ENCODE measurements at places on chromosomes 13 and 19. TPM values are rescaled to one million over a fixed set of nuclear protein-coding genes. Genes with fewer than 3 reads are reported as not detected.

NCR1 gene
- total RNA-seq, result not detected

GRAMD1A gene
- total RNA-seq, result 167 TPM

PGLYRP1 gene
- not detected for total RNA-seq

CYP2S1 gene
- 0.24 TPM for total RNA-seq

DNA sequence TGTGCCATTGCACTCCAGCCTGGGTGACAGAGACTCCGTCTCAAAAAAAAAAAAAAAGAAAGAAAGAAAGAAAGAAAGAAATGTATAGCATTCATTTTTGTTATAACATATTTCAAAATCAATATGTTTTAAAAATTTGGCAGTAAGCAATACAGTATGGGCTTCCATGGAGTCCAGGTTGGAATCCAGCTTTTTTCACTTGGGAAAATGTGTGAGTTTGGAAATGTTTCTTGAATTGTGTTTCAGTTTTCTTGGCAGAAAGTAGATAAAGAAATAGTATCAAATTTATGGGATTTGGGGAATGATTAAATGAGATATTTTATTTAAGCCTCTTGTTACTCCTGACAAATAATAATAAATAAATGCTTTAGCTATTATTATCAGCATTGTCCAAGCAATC is 225.6 kb downstream of the PCDH9 start:
- DNase-seq, result no peak

DNA sequence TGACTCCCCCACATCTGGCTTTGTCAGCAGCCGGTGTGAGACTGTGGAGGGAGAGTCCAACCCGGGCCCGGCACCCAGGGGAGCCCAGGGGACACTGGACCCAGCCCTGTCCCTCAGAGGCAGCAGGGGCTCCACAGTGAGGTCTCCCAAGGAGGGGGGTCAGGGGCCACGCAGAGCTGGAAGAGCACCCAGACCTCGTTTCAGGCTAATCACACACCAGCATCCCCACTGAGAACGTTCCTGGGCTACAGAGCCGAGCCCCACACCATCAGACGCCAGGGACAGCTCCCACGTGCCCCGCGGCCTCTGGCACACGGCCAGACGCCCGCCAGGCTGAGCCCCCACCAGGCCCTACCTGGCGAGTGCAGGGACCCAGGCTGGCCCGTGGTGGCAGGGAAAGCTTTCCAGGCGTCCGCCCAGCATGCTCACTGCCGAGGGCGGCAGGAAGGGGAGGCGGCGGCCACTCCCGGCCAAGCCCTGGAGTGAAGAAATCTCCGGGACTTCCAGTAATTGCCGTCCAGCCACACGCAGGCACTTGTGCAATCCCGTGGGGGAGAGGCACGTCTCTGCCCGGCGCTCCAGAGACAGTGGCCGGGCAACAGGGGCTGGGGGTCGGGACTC is 19.2 kb downstream of the SBNO2 start:
- DNase-seq, result no peak

DNA sequence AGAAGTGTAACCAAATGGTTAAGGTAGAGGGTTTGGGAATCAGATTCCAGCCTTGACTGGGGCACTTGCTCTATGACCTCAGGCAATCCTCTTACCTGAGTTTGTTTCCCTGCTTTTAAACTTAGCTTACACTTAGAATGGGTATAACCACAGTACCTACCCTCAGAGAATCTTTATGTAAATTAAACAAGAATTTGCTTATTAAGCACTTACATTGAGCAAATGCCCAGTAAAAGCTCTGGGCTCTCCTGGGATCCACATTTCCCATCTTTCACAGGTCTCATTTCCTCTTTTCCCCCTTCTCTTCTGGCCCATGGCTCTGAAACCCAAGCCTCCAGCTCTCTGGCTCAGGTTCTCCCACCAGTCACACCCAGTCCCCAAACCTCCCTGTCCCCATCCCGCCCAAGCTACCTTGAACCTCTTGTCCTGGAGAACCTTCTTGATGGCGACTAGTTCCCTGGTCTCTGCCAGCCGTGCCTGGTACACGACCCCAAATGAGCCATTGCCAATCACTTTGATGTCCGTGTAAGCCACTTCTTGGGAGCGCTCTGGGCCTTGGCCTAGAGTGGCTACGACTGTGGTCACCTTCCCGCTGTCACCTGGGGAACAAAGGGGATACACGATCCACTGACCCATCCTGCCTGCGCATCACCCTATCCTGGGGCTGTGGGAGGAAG is 2.7 kb downstream of the GSK3A start:
- DNase-seq, result no peak

- DNase-seq, result no peak
These were observed 30.1 kb downstream of the PIP5K1C start for GRCh38 chr19:3669947-3670795.

DNA sequence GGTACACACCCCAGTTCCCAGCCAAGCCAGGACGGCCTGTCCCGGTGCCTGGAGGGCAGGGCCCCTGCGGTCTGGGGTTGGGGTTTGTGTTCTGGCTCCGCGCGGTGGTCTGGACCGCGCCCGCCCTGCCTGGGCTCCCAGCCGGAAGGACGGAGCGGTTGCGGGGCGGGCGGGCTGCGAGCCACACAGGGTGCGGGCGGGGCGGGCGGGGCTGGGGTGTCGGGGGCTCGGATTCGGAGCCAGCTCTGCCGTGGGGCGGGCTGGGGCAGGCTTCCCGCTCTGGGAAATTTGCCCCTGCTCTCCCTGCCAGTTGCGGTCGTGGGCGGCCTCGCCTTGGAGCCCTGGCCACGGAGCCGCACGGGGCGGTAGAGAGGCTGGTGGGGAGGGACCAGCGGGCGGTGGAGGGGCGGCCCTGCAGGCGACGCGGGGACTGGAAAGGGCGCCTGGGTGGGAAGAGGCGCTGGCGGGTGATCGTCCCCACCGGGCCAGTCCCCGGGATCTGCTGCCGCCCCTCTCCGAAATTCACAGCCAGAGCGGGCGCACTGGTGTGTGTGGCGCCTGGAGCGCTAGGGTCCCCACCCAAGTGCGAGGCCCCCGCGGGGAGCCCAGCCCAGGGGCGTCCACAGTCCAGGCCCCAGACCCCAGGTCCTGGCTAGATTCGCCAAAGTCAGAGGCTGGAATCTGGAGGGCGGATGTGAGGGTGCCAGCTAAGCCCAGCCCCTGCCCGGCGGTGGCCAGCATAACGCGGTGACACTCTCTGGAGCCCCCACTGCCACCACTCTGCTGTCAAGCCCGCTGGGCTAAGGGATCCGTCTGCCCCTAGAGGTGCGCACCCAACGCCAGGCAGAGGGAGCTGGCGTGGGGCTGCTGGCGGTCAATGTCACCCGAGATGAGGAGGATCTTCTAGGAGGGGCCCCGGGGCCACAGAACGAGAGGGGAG is 11.0 kb upstream of the ZNF492 start:
- DNase-seq, result no peak

GRCh38 chr13:19185865-19186645 is 4.4 kb upstream of the TUBA3C start:
- DNase-seq, result no peak

DNA sequence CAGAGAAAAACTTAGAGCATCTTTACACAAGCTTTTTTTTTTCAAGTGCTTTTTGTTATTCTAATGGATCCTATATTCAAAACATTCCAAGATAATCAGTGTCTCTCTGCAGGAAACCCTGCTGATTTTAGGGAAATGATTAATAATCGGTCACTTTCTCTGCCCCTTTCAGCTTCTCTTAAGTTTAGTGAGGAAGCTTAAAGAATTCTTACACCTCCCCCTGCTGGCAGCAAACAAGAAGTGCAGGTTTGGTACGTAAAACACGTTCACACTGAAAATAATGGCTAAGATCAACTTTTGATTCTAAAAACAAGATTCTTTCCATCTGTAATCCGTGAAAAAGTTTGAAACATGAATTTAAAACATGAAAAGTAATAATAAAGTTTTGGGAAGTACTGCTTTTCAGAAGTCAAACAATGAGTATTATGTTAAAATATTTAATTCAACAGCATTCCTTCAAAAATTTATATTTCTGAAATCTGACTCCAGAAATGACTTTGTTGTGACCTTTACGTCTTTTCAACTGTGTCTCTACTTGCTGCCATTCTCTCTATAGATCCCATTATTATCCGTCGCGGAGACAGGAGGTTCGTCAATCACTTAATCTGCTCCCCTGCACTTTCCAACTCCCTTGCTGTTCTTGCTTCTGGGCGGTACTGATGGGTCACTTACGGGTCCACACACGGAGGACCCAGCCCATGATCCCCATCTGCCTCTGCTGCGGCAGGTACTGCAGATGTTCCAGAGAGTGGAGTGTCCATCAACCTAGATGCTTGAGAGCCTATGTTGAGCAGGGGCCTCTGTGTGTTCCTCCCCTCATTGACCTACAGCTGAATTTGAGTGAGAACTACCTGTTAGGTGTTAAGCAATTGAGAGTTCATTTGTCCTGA is 203.1 kb upstream of the EDNRB start:
- no peak for DNase-seq

Data from naive thymus-derived CD4-positive, alpha-beta T cell (primary cell).